ENCODE measurements at places on chromosomes 5 and 9.

- no peak for DNase-seq
These were observed 69.8 kb downstream of the DOCK2 start for GRCh38 chr5:169706758-169707450.

DNA sequence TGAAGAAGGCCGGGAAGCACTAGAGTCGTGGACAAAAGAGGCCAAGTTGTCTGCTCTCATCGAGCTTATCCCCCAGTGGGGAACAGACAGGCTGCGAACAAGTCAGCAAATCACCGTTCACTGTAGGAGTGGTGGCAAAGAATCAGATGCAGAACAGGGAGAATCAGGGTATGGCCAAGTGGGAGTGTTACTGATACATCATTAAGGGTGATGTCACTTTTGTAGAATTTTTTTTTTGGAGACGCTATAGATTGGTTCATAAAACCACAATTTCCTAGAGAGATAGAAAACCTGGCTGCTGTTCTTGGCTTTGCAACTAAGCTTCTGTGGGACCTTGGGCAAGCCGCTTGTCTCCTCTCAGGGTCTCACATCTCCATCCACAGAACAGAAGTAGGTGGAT, 21.3 kb downstream of the SPRY4 start:
- no peak for DNase-seq

DNA sequence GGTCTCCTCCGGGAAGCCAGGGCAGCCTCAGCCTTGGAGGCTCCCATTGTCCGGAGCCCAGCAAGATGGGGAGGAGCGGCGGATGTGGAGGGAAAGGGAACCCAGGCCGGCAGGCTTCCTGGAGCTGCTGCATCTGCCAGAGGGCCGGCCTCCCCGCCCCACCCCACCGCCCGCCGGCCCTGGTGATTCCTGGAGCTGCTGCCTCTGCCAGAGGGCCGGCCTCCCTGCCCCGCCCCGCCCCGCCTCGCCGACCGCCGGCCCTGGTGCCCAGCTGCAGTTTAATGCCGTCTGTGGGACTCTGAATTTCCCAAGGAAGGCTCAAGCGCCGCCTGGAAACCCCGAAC, 31.6 kb downstream of the EXD3 start:
- no peak for DNase-seq

DNA sequence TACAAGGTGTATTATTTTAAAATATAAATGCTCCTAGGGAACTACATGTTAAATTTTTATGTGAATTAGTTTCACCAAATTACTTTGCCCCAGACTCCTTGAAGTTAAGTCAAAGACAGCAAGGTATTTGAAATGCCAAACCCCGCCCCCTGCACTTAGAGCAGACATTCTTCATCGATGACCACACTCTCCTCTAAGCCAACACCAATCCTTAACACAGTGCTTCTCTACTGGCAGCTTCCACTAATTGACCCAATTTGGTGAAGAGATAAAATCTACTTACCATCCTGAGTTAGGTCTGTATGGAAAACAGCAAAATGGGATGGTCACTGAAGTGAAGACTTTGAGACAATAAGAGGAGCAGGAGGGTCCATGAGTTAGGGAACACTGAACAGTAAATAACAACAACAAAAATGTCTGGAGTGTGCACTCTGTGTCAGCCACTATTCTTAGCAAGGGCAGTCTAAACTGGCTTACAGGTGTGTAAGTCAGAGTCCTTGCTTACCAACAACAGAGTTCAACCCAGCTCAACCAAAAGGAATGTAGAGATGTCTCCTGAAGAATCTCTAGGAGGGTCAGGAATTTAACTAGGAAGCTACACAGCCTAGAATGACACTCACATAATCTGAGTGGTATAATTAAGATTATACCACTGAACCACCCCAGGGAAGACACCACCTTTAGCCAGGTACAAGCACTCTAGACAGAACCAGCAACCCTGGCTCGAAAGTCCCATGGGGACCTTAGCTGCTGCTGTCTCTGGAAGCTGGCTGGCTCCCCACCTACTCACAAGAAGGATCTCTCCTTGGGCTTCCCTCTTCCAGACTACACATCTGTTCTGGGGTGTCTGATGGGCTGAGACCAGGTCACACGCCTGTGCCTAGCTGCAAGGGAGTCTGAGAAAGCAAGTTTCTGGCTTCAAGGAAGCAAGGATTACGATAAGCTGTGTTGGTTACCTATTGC, 8.8 kb upstream of the UBE2QL1 start:
- DNase-seq, result no peak

- DNase-seq, result no peak
These were observed 96.1 kb upstream of the NR3C1 start for GRCh38 chr5:143499480-143500114.

DNA sequence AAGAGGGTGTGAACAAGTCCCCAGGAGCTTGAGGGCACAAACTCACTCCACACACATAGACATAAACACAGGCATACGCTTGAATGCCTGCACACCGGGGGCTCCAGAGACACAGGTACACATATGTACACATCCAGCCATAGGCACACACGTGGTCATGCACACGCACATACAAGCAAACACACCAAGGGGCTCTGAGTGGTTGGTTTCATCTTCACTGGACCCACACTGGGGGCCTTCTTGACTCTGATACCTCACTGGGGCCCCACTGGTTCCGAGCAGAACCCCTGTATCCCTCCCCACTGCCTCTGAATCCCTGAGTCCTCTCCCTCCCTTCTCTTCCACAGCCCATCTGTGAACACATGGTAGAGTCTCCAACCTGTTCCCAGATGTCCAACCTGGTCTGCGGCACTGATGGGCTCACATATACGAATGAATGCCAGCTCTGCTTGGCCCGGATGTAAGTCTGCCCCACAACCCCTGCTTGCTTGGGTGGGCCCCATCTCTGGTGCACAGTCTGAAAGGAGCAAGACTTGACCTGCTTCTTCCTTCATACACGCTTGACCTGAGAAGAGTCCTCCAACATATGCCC, 6.4 kb downstream of the SPINK4 start:
- DNase-seq, result no peak

DNA sequence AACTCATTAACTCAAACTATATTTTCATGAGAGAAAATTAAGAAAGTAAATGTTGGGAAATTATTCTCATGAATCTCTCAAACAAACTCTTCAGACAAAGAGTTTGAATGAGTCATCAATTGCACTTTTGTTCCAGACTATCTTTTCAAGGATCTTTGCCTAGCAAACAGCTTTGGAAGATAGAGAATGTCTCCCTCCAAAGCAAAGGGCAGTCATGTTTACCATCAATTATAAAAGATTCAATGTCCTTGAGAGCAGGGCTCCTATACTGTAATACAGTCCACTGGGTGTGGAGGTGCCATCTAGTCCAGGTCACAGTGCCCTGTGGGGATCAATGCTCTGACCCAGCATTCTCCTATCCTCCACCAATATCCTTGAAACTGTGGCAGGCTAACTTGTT, 1429.3 kb downstream of the EFNA5 start:
- no peak for DNase-seq

DNA sequence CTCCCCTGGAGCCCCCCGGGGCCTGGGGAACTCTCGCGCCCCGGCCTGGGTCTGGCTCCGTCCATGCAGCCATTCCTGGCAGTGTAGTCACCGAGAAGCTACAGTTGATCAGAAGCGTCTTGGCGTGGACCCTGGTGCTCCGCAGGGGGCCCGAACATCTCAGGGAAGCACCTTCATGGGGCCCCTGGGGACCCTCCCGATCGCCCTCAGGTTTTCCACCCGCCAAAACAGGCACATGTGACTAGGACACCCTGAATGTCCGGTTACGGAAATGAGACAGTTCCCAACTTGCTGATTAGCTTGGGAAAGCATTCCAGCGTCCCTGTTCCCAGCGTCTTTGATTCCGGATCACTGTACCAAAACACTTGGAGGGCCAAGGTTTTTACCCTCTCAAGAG, 472 bp downstream of the FBXO4 start:
- DNase-seq, result no peak

Data from hippocampal formation (tissue), 2 donors.